ENCODE measurements at places on chromosomes 4 and X.

DNA sequence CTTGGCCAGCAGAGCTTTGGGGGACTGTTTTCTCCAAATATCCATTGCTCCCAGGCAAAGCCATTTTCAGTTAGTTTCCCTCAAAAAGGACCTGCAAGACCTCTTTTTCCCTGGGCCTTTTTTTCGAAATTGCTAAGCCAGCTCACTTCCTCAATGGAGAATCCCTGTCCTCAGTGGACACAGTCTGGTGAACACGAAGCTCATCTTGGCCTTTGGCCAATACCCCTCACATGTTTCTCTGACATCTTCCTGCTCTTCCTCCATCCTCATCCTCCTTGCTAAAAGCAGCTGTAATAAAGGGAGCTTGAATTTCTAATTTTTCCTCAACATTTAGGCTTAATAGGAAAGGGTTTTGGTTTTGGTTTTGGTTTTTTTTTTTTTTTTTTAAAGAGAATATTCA, 17.6 kb upstream of the PRPS1 start:
- DNase-seq = no peak

GRCh38 chrX:45771560-45772340, 571.1 kb upstream of the DIPK2B start:
- DNase-seq = peak; percentile 75

DNA sequence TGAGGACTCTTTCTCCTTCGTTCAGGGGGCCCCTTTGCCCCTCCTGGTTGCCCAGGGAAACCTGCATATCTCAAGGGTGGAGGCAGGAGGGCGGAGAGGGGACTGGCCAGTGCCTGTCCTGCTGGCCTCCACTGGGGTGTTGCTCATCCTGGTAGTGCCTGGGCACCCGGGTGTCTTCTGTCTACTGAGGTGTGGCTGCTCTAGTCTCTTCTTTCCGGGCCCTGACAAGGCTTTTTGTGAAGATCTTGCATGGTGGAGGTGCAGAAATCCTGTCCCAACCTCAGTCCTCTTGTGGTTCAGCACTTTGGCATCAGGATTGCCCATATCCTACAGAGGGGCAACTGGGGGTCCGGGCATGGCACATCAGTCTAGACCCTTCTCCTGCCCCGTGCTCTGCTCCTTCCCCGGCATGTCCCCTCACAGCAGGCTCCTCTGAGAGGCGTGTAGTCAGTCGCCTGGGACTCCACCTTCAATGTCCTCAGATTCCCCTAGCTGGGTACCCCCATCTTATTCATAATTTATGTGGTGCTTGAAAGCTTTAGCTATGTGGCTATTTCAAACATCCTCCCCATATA, 1.9 kb downstream of the CCDC110 start:
- no peak for DNase-seq

DNA sequence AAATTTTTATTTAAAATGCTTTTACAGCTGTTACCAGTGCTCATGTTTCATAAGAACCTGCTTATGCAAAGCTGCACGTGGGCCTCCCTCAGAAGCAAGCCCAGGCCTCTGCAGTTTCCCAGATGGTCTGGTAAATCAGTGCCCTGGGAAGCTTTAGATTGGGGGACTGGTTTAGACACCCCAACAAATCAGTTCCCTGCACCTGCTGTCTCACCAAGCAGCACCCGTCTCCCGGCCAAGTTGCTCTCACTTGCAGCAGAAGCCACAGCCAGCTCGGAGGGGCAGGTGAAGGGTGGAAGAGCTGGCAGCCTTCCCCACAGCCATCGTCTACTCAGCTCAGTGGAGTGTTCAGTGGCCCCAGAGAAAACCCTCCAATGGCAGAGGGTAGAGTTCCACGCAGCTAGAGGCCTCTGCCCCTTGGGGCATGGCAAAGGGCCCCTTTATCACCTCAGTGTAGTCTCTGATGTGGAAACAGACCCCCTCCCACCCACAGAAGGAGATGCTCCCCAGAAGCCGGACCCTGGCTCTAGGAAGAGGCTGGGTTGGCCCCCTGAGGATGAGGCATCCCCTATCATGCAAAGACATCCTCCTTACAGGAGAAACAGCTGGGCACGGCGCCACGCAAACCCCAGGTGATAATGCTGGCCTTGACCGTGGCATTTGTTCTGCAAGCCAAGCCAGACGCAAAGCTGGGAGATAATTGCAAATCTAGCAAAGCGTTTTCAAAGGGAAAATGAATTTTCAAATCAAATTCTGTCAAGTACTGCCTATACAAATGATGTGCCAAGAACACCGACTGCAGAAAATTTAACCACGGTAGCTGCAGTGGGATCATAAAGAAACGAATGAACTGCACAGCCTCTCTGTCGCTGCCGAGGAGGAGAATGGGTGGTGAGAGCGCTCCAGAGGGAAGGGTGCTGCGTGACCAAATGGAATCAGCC, 51.9 kb downstream of the ZFYVE28 start:
- no peak for DNase-seq

GRCh38 chr4:28357990-28358389, 1497.3 kb downstream of the STIM2 start:
- DNase-seq = no peak

GRCh38 chrX:86930419-86930818, 587.2 kb upstream of the KLHL4 start:
- DNase-seq = no peak

DNA sequence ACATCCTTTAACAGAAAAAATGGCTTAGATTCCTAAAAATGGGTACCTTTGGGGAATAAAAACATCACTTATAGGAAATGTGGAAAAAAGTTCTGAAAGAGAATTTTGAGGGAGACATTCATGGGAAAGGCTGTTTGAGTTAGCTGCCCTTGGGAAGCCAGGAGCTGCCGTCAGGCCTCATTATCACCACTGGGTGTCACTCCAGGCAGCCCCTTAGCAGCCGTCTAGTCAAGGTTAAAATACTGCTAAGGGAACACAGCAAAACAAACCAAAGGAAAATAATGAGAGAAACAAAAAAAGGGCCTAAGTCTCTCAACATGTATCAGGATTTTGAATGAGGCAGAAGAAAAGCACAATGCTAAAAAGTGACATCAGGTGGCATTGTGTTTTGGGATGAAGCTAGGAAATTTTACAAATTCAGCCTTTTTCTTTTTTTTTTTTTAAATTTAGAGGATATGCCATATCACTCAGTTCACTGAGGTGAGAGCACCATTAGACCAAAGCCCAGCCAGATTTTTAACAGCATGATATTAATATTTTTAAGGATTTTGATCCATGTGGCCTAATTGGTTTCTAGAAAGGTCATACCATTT, 235.3 kb downstream of the GPAT3 start:
- DNase-seq = no peak

DNA sequence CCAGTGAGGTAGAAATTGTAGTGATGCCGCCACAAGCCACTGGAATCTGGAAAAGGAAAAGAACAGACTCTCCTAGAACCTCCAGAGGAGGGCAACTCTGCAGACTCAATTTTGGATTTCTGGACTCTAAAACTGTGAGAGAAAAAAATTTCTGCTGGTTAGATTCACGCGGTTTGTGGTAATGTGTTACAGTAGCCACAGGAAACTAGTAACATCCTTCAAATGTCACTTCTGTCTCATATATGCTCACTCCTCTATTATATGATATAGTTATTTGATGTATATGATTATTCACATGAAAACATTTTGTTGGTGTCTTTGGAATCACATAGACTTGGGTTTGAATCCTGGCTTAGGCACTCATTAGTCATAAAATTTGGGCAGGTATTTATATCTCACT, 18.8 kb downstream of the LDOC1 start:
- DNase-seq = no peak

DNA sequence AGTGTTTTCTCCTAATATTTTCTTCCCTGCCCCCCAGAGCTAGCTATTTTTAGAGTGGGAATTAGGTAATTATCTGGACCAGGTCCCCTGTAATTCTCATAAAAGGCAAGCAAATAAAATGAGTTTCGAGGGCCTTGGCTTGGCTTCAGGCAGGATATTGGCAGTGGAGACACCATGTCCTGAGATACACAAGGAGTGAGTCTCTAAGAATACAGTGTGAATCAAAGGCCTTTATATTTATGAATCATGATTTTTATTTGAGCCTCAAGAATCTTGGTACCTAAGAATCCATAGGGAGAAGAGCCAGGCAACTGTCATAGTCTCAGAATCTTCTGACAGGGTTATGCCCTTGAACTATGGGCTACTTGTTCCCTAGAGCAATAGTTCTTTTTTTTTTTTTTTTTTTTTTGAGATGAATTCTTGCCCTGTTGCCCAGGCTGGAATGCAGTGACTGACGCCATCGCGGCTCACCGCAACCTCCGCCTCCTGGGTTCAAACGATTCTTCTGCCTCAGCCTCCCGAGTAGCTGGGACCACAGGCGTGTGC, 205.4 kb downstream of the LDB2 start:
- no peak for DNase-seq

GRCh38 chr4:176443646-176444409, 124.1 kb downstream of the SPCS3 start:
- DNase-seq = no peak

DNA sequence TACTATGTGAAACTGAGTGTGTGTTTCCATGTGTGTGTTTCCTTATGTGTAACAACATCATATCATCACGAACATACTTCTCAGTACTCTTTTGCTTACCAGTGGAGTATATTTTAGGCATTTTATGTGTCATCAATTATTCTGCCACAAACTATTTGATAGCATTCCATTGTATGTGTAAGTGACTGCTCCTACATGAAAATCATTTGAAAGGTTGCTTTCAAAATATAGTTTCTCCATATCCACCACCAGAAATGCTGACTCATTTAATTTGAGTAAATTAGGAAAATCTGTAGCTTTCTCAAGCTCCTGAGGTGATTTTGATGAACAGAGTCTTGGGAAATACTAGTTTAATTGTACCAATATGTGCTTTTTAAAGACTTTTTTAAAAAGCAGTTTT, 376.2 kb downstream of the PCDH18 start:
- DNase-seq = no peak

- peak; percentile 66 for DNase-seq
Observed at GRCh38 chrX:118536687-118537461, 41.3 kb downstream of the DOCK11 start.

DNA sequence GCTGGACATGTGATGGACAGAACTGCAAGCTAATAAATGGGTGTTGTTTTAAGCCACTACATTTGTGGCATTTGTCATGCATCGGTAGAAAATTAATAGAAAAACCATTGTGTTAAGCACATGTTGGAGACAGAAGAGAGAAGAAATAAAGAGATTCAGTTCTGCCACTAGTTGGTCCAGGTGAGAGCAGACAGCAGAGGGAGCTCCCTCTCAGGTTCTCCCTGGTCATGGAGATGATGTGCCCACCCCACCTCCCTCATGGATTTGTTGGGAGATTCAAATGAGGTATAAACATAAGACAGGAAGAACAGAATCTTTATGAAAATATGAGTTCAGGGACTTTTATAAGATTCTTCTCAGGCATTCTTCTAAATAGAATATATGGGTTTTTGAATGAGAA, 36.8 kb upstream of the OCIAD2 start:
- no peak for DNase-seq

- no peak for DNase-seq
Observed at GRCh38 chr4:99722006-99722405, 64.4 kb upstream of the C4orf54 start.

DNA sequence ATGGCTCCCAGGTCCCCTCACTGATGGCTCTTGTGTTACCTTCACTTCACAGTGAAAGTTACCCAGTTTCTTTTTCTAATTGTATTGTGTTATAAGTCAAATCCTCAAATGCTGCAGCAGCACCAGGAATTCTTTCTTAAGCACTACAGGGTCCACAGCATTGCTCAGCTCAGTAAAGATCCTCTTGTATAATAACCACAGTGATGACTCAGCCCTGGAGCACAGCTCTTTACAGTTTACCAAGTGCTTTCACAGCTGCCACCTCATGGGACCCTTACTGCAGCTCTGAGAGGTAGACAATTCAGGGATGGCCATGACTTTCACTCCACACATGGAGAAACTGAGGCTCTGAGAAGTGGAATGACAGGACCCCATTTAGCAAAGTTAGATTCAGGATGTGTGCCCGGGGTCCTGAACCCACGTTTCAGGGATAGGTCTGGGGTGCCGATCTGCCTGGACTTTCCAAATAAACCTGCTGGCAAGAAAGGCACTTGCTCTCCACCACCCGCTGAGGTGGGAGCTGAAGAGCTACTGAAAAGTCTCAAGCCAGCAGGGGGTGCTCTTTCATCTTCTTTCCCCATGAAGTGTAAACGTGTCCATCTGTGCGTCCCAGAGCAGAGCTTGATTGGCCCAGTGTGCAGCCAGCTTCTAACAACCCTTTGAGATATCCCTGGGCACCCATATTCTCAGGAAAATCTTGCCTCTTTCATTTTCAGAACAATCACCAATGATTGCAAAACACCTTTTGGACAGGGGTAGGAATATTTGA, 35.7 kb upstream of the GABRQ start:
- DNase-seq = no peak

- DNase-seq = no peak
Observed at GRCh38 chr4:8272472-8273428, 3.2 kb downstream of the HTRA3 start.

GRCh38 chrX:63658920-63659319, 126.1 kb downstream of the ARHGEF9 start:
- DNase-seq = no peak

- DNase-seq = no peak
Observed at GRCh38 chr4:184727430-184727829, 6.5 kb downstream of the CENPU start.

- DNase-seq = no peak
Observed at GRCh38 chr4:151866592-151866918, 105.7 kb upstream of the GATB start.

GRCh38 chr4:72358483-72358882, 210.5 kb downstream of the ADAMTS3 start:
- DNase-seq = no peak

DNA sequence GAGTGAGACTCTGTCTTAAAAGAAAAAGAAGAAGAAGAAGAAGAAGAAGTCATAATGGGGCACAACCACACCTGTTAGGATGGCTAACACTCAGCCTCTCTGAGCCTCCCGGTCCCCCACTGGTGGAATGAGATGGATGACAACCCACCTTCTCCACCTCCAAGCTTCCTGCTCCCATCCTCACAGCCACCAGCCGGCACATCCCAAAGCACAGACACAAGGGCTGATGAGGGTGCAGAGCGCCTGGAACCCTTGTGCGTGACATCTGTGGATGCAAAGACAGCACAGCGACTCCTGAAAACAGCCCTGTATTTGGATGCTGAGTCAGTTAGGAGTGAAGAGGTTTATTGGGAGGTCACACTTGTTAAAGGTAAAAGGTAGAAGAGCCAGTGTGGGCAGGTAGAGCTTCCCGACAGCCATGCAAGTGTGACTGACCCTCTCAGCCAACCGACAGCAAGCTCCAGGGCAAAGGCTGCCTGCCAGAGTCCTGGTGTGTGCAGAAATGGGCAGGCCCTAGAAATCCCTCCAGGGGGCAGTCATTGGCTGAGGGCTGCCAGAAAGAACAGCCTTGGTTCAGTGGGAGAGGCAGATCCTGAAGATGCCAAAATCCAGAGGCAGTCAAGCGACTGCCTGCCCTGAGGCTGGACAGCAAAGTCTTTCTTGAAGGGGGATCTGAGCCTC, 26.6 kb upstream of the MAN2B2 start:
- no peak for DNase-seq
